ENCODE measurements at places on chromosomes 6 and 20.

- DNase-seq: no peak
These were observed 31.3 kb downstream of the CLIC5 start for GRCh38 chr6:45984347-45984746.

DNA sequence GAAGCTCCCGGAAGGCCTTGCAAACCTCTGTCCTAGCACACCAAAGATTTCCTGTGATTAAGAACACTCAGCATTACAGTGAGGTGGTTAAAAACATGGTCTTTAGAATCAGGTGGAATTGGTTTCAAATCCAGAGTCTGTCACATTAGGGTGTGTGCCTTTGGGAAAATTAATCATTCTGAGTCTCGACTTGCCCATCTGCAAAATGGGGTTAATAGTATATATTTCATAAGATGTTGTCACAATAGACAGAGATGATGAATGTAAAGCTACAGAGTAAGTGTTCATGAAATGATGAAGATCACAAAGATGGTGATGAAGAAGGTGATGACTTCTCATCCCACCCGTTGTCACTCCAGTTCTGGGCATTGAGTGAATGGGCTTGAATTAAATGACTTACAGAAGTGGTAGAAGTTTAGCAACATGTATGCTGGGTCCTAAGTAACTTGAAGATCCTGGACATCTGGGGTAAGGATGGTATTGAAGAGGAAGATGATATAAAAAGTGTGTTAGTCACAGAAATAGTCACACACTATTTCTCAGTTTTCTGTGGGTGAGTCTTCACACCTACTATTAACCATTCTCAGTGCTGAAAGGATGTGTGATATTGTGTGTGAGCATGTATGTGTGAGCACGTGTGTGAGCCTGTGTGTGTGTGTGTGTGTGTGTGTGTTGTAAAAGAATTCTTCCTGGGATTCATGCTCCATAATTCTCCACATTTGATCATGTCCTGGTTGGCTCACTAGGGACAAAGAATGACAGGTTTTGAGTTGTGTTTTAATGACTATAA is 28.0 kb upstream of the NEDD9 start:
- no peak for DNase-seq

DNA sequence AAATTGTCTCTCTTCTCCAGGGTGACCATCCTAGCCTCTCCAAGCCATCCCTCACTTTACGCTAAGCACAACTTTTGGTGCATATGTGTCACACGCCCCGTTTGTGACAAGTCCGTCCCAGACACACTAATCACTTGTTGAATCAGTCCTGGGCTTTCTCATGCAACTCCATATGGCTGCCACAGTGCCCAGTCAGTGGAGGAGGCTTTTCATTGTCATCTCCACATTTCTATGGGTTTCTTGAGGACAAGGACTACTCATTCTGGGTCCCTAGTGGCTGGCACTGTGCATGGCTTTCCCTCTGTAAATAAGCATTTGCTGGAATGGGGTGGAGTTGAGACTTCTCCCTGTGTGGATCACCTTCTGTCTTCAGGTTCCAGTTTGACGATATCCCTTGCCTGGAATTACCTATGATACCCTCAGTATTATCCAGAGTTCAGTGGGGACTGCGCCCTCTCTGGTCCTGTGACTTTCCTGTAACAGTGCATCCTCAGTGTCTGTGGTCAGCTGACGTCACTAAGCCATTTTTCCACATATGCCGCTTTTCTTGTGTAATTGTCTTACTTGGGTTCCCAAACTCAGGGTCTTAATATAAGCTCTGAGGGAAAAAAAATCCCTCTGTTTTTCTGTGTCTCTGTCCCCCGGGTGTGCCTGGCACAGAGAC is 59.8 kb upstream of the MYL9 start:
- no peak for DNase-seq

- no peak for DNase-seq
These were observed 120.6 kb downstream of the PDE7B start for GRCh38 chr6:135972150-135972549.

DNA sequence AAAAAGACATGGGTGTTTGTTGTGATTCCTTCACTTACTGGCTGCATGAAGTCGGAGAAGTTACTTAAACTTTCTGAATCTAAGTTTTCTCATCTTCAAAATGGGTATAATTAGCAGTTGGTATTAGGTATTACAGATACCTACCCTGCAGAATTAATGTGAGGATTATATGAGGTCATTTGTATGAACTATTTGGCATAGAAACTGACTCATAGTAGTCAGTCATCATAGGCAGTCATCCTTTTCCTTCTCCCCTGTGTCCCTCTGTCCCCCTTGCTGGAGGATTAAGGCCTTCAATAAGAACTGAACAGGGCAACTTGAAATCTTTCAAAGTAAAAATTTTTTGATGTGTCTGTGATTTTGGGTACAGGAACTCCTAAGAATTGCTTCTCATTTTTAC is 26.3 kb downstream of the RALGAPB start:
- no peak for DNase-seq

All from NCI-H526 (cell line).